ENCODE measurements at places on chromosomes 3 and 15.
A peak's percentile ranks its signal among the peaks of the same experiment; 100 is the strongest.

GRCh38 chr3:164883171-164883570, 195.1 kb downstream of the SI start:
- no peak for DNase-seq

DNA sequence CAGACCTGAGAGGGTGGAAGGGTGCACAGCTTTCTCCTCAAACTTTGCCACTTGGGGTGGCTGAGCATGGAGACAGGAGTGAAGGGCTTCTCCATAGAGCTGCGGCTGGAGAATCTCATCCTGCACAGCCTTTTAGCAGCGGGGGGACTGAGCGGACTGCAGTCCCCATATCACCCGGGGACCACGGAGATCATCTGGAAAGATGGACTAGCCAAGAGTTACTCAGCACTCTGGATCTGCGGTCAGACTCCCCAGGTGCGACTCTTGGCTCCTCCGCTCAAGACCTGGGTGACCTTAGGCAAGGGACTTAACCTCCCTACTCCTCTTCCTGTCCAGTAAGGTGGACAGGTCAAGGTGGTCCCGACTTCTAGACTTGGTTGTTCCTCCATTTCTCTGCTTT, 125.8 kb upstream of the MEF2A start:
- no peak for DNase-seq

GRCh38 chr3:101803173-101803782, 24.3 kb downstream of the NXPE3 start:
- DNase-seq = peak; percentile 68

- no peak for DNase-seq
These were observed 90.6 kb downstream of the SLC9A9 start for GRCh38 chr3:143757691-143758090.

DNA sequence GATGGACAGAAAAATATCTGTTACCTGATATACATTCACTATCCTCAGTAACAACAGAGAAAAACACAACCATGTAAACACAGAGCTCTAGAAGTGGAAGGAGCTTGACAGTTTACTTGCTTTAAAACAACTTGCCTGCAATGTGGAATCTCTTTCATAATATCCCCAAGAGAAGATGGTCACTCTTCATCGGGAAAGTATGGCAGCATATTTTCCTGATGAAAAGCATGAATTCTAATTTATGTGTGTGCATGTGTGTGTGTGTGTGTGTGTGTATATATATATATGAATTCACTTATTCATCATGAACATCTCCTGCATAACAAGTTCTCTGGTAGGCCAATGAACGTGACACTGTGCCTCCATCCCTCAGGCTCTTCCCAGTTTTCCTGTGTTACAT, 81.2 kb downstream of the EFL1 start:
- no peak for DNase-seq

DNA sequence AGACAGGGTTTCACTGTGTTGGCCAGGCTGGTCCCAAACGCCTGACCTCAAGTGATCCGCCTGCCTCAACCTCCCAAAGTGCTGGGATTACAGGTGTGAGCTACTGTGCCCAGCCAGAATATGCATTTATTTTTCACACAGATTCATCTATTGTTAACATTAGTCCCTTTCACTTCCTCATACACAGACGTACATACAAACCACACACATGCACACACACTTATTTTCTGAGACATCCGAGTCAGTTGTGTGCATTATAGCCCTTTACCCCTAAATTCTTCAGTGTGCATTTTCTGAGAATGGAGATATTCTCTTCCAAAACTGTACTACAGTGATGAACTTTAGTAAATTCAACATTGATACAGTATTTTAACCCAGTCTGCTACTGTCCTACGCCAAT, 15.0 kb upstream of the MEX3B start:
- DNase-seq = no peak

- no peak for DNase-seq
These were observed 3.3 kb upstream of the NR2F2 start for GRCh38 chr15:96327155-96327741.

DNA sequence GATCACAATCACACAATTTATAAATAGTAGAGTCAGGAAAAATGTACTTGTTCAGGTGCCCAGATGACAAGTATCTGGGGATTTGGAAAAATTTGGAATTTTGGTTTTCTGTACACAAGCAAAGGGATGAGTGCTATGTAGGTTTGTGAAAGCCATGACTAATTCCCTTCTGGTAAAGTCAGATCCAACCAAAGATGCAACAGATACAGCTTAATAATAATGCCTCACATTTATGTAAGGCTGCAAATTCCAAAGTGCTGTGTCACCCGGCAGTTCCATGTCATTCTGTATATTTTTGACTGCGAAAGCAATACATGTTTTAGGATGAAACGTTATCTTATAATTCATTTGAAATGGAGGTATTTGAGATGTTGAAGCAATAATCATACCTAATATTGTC, 102.7 kb upstream of the AGBL1 start:
- no peak for DNase-seq

GRCh38 chr15:101500865-101501551, 11.5 kb upstream of the PCSK6 start:
- no peak for DNase-seq

GRCh38 chr3:133825969-133826727, 20.5 kb downstream of the SRPRB start:
- no peak for DNase-seq

DNA sequence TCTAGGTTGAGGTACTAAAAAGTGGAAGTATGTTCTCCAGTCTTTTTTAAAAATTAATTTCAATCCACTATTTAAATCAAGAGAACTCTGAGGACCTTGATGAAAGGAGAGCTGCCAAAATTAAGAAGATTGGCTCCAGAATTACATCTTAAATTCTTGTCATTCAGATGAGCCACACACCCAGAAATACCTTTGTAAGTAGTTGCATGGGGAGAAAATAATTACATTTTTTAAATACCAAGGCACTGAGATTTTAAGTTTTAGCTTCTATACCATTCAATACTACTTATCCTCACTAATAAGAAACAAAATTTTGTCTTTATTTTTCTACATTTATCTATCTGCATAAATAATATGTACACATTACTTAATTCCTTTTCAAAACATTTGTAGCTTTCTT, 1132.8 kb downstream of the OTOL1 start:
- DNase-seq = no peak

- no peak for DNase-seq
These were observed 30.2 kb downstream of the BCL2L10 start for GRCh38 chr15:52082197-52083036.

GRCh38 chr3:114900908-114901307, 246.2 kb downstream of the ZBTB20 start:
- no peak for DNase-seq

GRCh38 chr15:75050283-75050682, 26.9 kb downstream of the PPCDC start:
- DNase-seq = no peak

DNA sequence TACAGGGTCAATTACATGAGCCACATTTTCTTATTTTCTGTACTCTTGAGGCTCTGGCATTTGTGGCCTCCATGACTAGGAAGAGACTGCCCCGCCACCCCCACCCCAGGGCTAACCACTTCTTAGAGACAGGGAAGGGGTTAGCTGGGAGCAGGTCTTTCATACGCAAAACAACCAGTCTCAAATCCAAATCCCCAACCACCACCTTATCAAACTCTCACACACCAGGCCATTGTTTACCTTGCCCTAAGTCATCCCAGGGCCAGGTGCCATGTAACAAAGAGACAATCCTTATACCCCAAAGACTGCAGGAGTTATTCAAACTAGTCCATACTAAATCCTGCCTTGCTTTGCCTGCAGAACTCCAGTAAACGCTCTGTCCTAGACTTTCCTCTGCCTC, 77.8 kb downstream of the B3GNT5 start:
- no peak for DNase-seq

DNA sequence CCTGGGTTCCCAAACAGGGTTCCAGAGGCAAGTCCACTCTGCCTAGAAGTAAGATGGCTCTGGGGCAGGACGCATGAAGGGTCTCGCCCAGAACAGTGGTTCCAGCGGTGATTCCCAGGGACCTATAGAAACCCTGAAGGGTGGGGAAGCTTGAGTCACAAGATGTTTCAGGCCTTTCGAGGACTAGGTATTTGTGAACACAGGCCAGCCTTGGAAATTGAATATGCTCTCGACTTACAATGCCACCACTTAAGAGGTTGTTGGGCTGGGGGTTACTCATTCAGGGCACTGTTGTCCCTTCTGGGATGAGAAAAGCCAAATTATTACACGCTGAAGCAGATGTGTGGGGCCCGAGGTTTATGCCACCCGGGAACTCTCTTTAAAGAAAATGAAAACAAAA, 152.0 kb downstream of the TJP1 start:
- no peak for DNase-seq
